AG04450 (cell line): ENCODE measurements at places on chromosomes 4 and X.
A peak's percentile ranks its signal among the peaks of the same experiment; 100 is the strongest.

GRCh38 chrX:95058815-95059214 lies 1384.8 kb downstream of the FAM133A start:
- DNase-seq, result peak; percentile 13

GRCh38 chr4:69860052-69860451 lies at the start of gene SULT1E1:
Gene SULT1E1 (minus strand): TSS chr4:69860145. CDS start chr4:69857644, 2,501 bp downstream.
- no peak for DNase-seq

GRCh38 chr4:76696109-76696508 lies 201.8 kb downstream of the SOWAHB start:
- no peak for DNase-seq

DNA sequence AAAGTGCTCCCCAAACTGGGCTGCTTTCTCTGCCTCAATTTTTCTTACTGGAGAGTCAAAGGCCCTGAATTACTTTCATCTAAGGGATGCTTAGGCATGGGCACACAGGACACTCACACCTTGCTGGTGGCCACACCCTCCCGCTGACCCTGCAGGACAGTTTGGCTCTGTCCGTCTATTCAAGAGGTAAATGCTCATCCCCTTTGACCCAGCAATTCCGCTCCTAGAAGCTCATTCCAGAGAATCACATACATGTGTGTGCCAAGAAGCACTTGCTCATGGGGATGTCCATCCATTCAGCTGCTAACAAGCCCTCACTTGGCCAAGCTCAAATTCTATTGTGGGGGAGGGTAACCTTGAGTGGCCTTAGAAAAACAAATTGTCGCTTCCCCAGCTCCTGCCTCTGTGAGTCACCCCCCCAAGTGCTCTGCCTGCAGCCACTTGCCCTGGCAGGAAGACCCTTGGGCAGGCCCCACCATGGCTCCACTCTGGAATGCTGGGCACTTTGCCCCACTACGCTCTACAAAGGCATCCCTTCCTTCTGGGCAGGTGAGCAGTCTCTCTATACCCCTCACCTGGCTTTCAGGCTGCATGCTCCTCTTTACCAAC lies 54.5 kb downstream of the HTRA3 start:
- DNase-seq, result no peak

DNA sequence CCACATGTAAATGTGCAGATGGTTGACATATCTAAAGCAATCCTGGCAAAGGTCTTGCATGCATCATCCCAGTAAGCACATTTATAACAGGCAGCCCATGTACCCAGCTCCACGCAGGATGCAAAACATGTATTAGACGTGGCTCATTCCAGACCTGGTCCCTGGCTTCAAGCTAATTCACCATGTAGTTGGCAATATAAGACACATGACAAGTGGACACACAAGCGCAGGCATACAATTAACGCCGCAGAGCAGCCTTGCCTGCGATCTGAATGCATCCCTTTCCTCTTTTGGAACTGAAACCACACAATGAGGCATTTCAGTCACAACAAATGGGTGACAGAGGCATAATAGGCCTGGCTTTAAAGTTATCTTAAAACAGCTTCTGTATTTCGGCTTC lies 114.5 kb upstream of the TRIM2 start:
- no peak for DNase-seq

DNA sequence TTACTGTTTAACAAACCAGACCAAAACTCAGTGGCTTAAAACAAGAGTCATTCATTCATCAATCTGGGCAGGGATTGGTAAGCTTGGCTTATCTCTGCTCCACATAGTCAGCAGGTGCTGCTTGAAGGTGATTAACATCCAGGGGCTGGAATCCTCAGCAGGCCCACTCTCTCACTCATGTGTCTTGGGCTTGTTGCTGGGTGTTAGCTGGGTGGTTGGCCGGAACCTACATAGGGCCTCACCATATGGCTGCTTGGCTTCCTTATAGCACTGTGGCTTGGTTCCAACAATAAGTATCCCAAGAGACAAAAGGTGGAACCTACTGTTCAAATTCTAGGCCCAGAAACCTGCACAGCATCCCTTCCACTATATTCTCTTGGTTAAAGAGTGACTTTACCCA lies 125.0 kb downstream of the RASGEF1B start:
- DNase-seq, result no peak

GRCh38 chr4:82726596-82726995 lies 72.0 kb downstream of the SCD5 start:
- DNase-seq, result no peak

- DNase-seq, result no peak
These were observed 13.2 kb upstream of the CTSO start for GRCh38 chr4:155966731-155967395.
